Sigmoid colon (tissue), 7 donors: ENCODE measurements at places on chromosomes 1 and 21. TPM values are rescaled to one million over a fixed set of nuclear protein-coding genes. Genes with fewer than 3 reads are reported as not detected.

- H3K27ac ChIP-seq = no peak overlapping the region
- peaks cover 15% of the 10 kb centered on the region for H3K4me1 ChIP-seq
- no peaks in the 10 kb centered on the region for H3K36me3 ChIP-seq
Measured at GRCh38 chr1:39687243-39687642, 4.0 kb downstream of the HPCAL4 start.

UCK2 gene
- 33.0 TPM for polyA plus RNA-seq

S100A5 gene
- polyA plus RNA-seq = not detected

UAP1 gene
- 123 TPM for polyA plus RNA-seq

E2F2 gene
- polyA plus RNA-seq = 10.6 TPM

DCDC2B gene
- 0.04 TPM for polyA plus RNA-seq

NPPB gene
- 8.4 TPM for polyA plus RNA-seq
